ENCODE measurements at places on chromosomes 2 and 18.

GRCh38 chr18:36685580-36685979 is 143.2 kb downstream of the TPGS2 start:
- no peak for DNase-seq

- DNase-seq = peak; percentile 23
These were observed 872 bp downstream of the ASB1 start for GRCh38 chr2:238427435-238428162.

- peak; percentile 92 for DNase-seq
These were observed 23.9 kb upstream of the CCDC68 start for GRCh38 chr18:54983041-54983686.

GRCh38 chr2:48792030-48792429 is 36.5 kb upstream of the LHCGR start:
- no peak for DNase-seq

DNA sequence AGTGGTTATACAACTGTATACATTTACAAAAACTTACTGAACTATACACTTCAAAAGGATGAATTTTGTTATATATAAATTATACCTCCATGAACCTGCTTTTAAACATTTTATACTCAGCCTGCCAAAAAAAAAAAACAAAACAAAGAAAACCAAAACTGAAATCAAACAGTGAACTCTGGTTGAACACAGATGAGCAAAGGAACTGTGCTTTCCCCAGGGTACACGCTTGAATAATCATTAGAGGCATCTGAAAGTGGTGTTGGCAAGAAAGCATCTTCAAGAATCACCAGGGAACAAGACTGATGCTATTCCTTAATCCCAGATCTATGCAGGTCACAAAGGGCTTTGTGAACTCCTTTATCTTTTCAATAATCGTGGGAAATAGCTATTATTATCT is 77.0 kb upstream of the LYPD1 start:
- no peak for DNase-seq

All from hematopoietic multipotent progenitor cell treated with erythropoietin and hydrocortisone succinate and interleukin-3 and kit ligand, for 6 days (in vitro differentiated cells).